ENCODE measurements at places on chromosomes 1 and 21. TPM values are rescaled to one million over a fixed set of nuclear protein-coding genes. Genes with fewer than 3 reads are reported as not detected.

GRCh38 chr1:9182784-9183257 is 51.8 kb upstream of the H6PD start:
- H3K27me3 ChIP-seq = peaks cover 59% of the 10 kb centered on the region
- peaks cover 10% of the 10 kb centered on the region for H3K4me1 ChIP-seq

The MSH4 gene
- 0.44 TPM for total RNA-seq

The TFF3 gene
- total RNA-seq = 3.1 TPM

DNA sequence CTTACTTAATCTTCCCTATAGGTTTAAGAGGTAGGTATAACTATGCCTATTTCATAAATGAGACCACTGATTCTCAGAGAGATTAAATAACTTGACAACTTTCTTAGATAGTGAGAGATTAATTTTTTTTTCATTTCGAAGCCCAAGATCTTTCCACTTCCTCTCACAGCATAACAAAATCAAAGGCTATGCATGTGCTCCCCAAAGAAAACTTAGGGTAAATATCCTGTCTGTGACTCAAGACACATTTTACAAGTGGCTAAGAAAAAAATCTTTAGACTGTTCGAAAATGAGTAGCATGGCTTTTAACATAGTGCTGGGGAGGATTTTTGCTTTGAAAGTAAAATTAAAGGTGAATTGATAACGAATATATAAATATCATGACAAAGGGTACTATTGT is 8.2 kb upstream of the C1orf141 start:
- H3K36me3 ChIP-seq = no peaks in the 10 kb centered on the region
- no peak overlapping the region for H3K4me3 ChIP-seq
- no peaks in the 10 kb centered on the region for H3K4me1 ChIP-seq
- no peak for DNase-seq
- H3K27ac ChIP-seq = no peak overlapping the region

GRCh38 chr1:192668409-192668983 is 32.5 kb downstream of the RGS13 start:
- H3K4me3 ChIP-seq = no peak overlapping the region
- H3K27ac ChIP-seq = no peak overlapping the region
- H3K27me3 ChIP-seq = no peaks in the 10 kb centered on the region
- no peaks in the 10 kb centered on the region for H3K36me3 ChIP-seq

- H3K4me3 ChIP-seq = no peak overlapping the region
- no peaks in the 10 kb centered on the region for H3K36me3 ChIP-seq
- no peak overlapping the region for H3K27ac ChIP-seq
- peaks cover 5% of the 10 kb centered on the region for H3K4me1 ChIP-seq
- DNase-seq = no peak
- no peaks in the 10 kb centered on the region for H3K27me3 ChIP-seq
These were observed 67.2 kb upstream of the ARHGAP29 start for GRCh38 chr1:94304553-94304952.

Measured in muscle of leg (tissue), 16 donors.